ENCODE measurements at places on chromosomes 7 and 10.

DNA sequence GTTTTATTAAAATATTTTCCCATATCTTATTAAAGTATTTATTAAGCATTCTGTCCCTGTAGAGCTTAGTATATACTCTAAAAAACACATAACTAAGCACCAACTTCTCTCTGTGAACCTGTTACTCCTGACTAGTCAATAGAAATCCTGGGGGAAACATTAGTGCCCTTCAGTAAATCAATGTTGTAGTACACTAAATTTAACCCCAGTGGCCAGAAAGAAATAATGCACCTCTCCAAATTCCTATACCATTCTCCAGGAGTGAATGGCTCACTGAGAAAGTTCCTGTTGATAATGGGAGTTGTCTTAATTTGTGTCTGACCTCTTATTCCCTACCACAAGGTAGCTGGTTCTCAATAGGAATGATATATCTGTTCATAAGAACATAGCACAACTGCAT lies 188.2 kb downstream of the SEMA3D start:
- DNase-seq = no peak

- DNase-seq = peak; percentile 51
Measured at GRCh38 chr7:88306590-88307048, at the start of gene STEAP4. Gene STEAP4 (minus strand): TSS chr7:88306894. CDS start chr7:88284269, 22,625 bp downstream.

DNA sequence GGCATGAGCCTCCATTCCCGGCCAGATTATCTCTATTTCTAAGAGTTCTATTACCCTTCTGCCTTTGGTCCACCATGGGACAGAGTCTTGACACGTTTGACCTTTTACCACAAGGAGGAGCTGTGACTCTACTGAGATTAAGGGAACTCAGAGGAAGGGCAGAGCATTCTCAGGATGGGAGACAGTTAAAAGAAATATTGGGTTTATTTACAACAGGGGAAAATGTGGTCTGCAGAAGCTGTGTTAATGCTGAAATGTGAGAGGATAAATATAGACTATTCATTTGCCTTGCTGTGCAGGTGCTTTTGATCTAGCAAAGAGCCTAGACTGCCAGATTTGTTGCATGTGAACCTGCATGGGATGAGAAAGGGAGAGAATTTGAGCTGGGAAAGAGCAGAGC lies 45.8 kb upstream of the PRSS58 start:
- peak; percentile 24 for DNase-seq

GRCh38 chr10:114272696-114273095 lies 33.6 kb downstream of the VWA2 start:
- no peak for DNase-seq

GRCh38 chr7:73890555-73891147 lies 29.7 kb downstream of the TMEM270 start:
- no peak for DNase-seq

GRCh38 chr7:43760861-43761260 lies 2.4 kb downstream of the BLVRA start:
- DNase-seq = no peak

DNA sequence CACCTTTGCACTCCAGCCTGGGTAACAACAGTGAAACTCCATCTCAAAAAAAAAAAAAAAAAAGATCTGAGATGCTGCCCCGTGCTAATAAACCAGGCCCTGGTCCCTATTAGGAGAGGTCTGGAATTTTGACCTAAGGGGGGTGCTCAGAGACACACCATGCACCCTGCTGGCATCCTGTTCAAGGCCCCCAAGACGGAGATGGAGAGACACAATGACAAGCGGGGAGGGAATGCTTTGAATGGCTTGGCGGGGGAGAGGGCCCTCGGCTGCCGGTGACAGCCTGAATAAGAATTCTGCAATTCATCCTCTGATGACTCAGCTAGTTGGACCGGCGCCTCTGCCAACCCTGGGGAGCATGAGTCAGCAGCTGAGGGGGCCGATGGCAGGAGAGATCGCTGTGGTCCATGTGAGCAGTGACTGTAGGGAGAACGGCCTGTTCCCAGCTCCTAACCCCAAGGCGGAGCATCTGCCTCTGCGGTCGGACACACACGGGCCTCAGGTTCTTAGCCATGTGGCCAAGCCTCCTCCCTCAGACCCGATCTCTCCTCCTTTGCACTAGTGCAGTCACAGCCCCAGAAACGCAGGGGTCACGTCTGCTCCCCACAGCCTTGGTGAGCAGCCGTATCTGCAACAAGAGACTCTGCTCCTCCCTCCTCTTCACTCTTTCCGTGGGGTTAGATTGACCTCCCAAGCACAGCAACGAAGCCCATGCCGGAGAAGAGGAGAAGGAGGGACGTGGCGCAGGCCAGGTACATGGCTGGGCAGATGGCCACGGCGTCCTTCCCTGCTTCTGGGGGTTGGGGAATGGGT lies 14.9 kb downstream of the TRIM56 start:
- DNase-seq = peak; percentile 99

DNA sequence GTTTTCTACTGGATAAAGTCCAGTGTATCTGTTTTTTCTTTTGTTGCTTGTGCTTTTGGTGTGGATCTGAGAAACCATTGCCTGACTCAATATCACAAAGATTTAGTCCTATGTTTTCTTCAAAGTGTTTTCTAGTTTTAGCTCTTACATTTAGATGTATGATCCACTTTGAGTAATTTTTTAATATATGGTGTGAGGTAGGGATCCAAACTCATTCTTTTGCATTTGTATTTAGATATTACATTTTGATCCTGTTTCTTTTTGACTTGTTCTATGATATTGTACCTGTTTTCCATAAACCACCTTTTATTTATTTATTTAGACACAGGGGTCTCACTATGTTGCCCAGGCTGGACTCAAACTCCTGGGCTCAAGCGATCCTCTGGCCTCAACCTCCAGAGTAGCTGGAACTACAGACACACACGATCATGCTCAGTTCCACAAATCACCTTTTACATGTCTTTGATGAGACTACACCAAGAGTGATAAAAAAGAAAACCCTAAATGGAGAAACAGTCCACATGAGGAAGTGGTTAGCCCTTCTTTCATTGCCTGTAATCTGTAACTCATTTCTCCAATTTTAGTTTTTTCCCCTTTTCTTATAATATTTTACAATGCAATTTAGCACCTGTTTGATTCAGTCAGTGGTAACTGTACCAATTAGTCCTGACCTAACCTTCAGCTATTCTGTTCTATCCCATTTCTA lies 86.0 kb downstream of the SLC37A3 start:
- DNase-seq = no peak

DNA sequence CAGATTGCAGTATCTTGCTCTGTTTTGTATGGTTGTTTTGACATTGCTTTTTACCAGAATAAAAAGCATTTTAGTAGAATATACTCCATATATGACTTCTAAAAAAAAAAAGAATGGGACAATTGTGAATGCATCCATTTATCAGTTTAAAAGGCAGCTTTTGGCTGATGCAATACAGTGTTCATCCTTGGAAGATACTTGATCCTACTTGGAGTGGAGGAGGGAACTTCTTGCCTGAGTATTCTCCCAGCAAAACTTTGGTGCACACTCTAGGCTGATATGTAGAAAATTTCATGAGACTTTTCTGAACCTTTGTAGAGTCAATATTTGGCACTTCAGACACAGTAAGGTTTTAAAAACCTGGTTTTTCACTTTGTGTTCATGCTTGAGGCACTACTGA lies 40.2 kb downstream of the WDR11 start:
- peak; percentile 70 for DNase-seq

DNA sequence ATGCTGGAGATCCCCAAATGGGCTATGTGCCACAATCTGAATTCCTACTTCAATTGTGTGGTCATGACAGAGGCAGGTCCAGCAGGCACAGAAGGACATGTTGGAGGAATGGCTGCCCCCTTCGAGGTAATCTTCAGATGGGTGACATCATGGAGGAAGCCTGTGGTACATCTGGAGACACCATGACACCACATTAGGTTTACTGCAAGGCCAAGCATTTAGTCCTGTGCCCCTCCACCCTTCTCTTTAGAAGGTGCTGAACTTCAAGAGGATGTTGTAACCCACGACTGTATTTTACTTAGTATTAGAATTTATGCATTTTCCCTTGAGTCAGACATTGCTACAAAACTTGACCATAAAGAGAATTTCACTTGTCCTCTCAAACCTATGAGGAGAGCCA lies 75.1 kb upstream of the DDC start:
- DNase-seq = no peak

DNA sequence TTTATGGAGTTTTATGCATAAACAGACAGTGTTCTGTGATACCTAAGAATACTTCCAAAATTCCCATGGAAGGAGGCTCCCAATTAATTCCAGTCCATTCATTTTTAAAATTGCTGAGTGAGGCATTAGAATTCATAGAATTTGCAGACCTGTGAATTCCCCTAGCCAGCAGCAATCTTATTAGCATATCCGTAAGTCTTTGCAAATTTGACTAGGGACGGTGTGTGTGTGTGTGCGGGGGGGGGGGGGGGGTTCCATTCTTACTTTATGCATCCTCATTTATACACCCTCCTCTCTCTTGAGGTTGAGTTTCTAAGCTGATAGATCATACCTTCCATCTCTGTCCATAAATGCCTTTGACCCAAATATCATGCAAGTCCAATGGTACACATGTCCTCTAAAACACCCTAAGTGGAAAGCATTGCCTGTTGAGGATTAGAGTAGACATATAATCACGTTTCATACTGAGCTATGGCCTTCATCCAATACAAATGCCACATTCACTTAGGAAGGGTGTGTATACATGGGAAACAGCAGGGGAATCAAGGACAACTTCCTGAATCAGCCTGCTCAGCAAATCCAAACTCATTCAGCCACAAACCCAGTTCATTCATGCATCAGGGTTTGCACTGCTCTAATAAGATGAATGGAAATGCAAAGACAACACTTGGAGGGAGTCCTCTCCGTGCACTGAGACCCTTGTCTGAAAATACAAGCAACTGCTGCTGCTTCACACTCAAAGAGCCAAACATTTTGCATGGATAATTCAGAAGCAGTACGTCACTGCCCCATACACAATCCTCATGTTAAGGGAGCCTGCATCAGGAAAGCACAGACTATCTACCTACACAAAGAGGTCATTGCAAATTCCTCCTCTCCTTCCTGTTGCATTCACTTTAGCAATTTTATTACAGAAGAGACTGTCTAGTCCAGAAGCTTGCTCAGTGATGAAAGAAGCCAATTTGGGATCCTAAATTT lies 350.8 kb downstream of the KCNMA1 start:
- DNase-seq = peak; percentile 38

DNA sequence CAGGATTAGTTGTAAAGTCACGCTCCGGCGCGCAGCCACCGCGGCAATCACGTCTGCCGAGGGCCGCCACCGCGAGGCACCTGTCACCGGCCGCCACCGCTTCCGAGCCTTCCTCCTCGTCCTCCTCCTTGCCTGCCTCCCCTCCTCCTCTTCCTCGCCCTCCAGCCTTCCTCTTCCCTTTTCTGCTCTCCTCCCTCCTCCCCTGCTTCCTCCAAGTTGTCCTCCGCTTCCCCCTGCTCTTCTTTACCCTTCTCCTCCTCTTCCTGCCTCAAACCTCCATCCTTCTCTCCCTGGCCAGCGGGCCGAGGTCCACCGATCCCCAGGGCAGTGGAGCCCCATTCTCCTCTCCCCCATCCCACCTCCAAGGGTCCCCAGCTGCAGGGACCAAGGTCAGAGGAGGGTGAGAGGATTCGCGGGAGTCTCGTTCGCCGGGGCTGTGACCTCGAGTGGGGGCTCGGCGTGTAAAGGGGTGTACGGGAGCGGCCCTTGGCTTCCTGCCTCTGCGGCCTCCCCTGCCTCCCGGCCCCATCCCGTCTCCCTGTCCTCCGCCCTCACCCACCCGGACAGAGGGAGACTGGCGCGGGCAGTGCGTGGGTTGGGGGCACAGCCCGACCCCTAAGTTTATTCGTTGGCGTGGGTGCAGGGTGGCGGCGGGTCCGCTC lies 89.5 kb upstream of the PAX2 start:
- no peak for DNase-seq

GRCh38 chr7:118104812-118105441 lies 79.0 kb upstream of the LSM8 start:
- peak; percentile 52 for DNase-seq

- no peak for DNase-seq
Measured at GRCh38 chr10:77574438-77574837, 63.2 kb downstream of the KCNMA1 start.

GRCh38 chr7:98641646-98642500 lies 24.8 kb downstream of the NPTX2 start:
- no peak for DNase-seq

DNA sequence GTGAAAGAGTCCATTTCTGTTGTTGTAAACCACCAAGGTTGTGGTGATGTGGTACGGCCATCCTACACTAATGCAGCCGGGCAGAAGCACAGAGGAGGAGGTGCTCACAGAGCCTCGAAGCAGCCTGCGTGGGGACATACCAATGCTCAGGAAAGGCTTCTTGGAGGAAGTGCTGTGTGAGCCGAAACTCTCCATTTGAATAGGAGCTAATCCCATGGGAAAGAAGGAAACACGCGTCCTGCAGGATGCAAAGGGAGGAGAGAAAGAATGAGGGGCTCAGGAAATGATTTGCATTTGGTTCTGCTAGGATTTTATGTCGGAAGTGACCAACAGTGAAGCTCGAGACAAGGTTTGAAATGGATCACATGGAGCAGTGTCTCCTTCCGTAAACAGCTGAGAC lies 477.9 kb upstream of the ANKRD30A start:
- DNase-seq = no peak

- DNase-seq = peak; percentile 72
Measured at GRCh38 chr7:85160223-85160622, 26.6 kb downstream of the SEMA3D start.

- DNase-seq = no peak
Measured at GRCh38 chr7:4166807-4167206, 515.3 kb upstream of the FOXK1 start.

GRCh38 chr10:932589-932988 lies 1.1 kb upstream of the LARP4B start:
- DNase-seq = no peak

- peak; percentile 80 for DNase-seq
Measured at GRCh38 chr7:155380221-155380861, 77.6 kb upstream of the EN2 start.

GRCh38 chr7:67696878-67697277 lies 700.2 kb downstream of the TYW1 start:
- no peak for DNase-seq

- peak; percentile 3 for DNase-seq
Measured at GRCh38 chr10:55629793-55630490, 731.1 kb downstream of the ZWINT start.

DNA sequence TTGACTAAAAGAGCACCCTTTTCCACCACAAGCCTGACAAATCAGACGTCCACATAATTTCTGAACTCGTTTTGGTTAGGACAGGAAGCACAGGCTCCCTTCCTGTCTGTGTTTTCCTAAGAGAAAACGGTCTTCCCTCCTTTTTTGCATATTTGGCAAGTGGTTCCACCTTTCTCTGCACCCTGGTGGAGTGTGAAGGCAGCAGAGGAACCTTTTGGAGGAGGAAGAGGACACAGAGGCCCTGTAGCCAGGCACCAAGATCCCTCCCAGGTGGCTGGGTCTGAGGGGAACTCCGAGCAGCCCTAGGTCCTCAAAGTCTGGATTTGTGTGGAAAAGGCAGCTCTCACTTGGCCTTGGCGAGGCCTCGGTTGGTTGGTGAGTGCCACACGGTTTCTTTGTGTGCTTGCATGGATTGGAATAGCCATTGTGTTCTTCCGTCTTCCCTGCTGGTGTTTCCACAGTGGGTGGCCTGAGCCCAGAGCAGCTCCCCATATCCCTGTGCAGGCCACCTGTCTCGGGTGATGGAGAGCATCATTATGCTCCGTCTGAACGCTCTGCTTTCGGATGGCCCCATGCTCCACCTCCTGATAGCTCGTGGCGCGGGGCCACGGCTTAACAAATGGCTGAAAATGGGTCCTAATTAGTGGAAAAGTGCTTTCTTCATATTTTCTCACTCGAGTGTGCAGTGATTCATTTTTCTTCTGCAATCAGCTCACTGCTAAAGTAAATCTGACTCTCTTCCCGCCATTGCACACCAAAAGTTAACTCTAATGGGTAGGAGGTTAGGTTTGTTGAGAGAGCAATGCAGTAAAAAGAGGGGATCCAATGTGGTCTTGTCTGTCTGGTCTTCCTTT lies 4.2 kb downstream of the IKZF1 start:
- DNase-seq = no peak
